CD4-positive, CD25-positive, alpha-beta regulatory T cell (primary cell): ENCODE measurements at places on chromosomes 1 and 21.

GRCh38 chr1:20760322-20760721 lies 26.8 kb downstream of the HP1BP3 start:
- DNase-seq = no peak

DNA sequence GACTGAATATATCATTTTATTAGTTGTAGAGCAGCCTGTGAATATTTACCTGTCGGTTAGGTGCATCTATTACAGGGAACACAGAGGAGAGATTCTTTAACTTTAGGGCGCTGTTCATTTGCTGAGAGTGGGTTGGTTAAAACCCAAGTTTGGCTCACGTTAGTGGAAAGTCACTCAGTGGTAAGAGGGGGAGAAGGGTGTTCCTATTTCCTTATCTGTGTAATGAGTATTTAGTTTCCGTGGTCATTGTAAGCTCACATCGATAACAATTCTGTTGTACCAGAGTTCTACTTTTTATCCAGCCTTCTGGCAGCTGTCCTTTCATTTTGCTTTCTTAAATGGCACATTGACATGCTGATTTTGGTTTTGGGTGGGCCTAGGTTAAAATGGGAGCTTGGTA lies 773.2 kb upstream of the ADAMTS5 start:
- DNase-seq = no peak

GRCh38 chr1:209607795-209608178 lies 24.3 kb downstream of the CAMK1G start:
- no peak for DNase-seq

DNA sequence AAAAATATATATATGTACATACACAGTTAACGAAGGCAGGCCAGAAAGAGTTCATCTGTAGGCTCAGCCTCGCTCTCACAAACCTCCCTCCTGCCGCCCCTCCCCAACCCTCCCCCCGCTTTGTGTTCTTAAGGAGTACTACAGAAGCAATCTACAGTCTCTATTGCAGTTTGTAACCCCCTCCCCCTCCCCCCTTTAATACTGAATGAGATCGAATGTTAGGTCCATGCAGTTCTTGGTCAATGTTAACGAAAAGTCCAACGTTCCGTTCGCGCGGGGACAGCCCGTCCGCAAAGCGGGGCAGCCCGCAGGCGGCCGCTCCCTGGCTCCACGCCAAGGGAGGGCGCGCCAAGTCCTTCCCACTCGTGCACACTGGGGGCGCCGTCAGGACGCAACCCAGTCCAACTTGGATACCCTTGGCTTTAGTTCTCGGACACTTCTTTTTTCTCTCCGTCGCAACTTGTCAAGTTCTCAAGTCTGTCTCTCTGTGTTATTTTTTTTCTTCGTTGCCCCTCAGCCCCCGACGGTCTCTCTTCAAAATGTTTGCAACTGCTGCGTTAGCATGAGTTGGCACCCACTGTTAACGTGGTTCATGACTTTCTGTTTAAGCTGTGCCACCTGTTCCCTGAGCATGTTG lies 2.2 kb downstream of the JUN start:
- peak; percentile 42 for DNase-seq

DNA sequence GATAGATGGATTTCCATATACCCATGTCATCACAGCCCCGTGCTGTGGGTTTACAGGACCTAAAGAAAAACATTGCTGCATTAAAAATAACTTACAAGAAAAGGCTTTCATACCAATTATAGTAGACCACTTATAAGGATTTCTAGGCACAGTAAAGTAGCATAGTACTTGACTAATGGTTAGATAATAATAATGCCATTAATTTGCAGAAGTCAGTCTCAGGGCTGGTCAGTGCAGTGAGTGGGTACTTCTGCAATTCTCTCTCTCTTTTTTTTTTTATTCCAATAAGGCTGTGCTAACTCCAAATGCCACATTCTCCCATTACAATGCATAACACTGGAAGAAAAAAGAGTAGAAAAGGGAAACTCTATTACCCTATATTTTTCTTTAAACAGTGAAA lies 73.1 kb upstream of the TMPRSS15 start:
- no peak for DNase-seq

- no peak for DNase-seq
These were observed 14.6 kb downstream of the CACNA1E start for GRCh38 chr1:181497870-181498269.

- DNase-seq = no peak
These were observed 2099.8 kb downstream of the MRPL39 start for GRCh38 chr21:23507501-23507900.
